Activated CD4-positive, CD25-positive, alpha-beta regulatory T cell treated with anti-CD3 and anti-CD28 coated beads, Interleukin-2, amount 50 U/mL, for 24 hours (primary cell): ENCODE measurements at places on chromosomes 7 and 10.

DNA sequence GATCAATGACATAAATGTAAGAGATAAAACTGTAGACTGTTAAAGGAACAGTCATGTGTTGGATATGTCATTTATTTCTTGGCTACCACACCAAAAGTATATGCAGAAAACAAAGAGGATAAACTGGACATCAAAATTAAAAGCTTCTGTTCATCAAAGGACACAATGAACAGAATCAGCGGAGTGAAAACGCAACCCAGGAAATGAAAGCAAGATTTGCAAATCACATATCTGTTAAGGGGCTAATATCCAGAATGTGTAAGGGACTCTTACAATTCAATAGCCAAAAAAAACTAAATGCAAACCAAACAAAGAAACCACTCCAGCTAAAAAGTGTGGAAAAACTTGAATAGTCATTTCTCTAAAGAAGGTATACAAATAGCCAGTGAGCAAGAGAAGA lies 164.3 kb downstream of the ZMYND11 start:
- no peak for ATAC-seq

DNA sequence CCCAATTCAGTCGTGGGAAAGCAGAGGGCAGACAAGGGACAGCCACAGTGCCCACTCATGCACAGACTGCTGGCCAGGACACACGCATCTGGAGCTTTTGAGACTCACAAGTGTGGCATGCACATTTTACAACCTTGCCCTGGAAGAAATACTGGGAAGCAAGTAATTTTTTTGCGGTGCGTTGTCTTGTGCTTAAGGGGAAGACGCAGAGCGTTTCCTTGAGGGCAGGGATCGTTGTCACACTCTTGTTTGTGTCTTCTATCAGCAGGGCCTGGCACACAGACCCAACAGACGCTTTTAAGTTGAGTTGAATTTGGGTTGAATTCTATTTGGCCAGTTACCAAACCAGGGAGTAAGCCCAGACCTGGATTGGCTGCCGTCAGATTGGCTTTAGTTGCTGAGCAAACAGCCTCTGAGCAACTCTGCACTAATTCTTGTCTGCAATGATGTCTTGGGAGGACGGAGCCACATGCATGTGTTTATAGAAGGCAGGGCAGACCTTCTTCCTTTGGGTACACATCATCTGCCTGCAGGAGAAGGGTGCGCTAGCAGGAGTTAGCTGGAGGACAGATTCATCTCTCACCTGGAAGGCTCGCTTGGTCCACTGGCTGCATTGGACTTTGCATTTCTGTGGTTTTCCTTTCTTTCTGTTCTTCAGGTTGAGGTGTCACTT lies 38.4 kb downstream of the IL2RA start:
- no peak for ATAC-seq

- no peak for ATAC-seq
Measured at GRCh38 chr7:41834805-41835694, 132.2 kb upstream of the INHBA start.

GRCh38 chr7:77760809-77761453 lies 37.3 kb downstream of the TMEM60 start:
- no peak for ATAC-seq

- ATAC-seq, result no peak
Measured at GRCh38 chr7:83055197-83055596, 107.5 kb downstream of the PCLO start.

GRCh38 chr10:51203359-51203758 lies 129.1 kb downstream of the PRKG1 start:
- no peak for ATAC-seq
